Activated CD4-positive, alpha-beta memory T cell treated with anti-CD3 and anti-CD28 coated beads, Interleukin-2, amount 10 ng/mL, durations not matched to agents 7 days and 5 days (primary cell): ENCODE measurements at places on chromosomes 3 and 15. TPM values are rescaled to one million over a fixed set of nuclear protein-coding genes. Genes with fewer than 3 reads are reported as not detected.
A peak's percentile ranks its signal among the peaks of the same experiment; 100 is the strongest.

DNA sequence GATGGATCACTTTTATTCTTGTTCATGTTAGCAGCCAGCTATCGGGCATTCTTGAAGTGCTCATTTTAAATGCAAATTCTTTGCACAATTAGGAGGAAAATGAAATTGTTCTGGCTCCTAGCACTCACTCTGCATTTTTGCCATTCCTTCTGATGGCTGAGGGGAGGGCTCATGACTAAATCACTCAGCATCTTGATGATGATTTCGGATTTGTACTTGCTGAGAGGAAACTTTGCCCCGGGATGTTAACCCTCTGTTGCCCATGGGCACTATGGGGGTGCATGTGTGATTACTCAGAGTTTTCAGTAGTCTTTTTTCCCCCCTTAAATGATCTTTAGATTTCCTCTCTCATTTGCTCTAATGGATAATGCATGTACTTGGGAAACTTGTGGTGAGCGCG is 299.6 kb upstream of the C2CD4B start:
- DNase-seq: no peak

GRCh38 chr3:106675451-106675850 is 701.8 kb upstream of the CCDC54 start:
- no peak for DNase-seq

GRCh38 chr3:55624238-55624637 is 137.1 kb upstream of the WNT5A start:
- no peak for DNase-seq

DNA sequence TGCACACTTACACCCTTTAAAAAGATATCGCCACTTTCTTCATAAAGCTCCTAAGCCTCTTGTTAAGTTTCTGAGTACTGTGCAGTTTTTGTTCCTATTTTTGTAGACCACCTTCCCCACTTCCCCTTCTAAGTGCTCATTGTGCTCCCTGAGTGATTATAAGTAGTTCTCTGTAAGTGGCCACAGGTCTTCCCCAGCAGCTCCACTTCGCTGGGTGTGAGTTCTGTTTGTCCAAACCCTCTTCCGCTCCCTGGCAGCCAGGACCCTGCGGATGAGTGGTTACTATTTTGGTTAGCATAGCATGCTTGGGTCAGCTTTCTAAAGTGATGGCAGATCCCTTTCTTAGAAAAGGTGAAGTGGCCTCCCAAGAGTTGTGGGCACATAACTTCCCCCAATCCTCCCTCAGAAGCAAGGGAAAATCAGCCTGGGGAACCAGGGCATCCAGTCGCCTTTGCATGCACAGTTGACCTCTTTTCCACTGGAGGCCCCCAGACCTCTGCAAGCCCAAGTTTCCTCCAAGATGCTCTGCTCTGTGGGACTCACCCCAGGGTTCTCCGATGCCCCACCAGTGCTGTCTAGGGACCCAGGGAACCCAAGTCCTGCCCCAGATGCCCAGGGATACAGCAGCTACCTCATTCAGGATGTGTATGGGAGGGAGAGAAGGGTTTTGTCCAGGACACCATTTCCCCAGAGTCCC is 69.6 kb downstream of the ATP10A start:
- DNase-seq: no peak

DNA sequence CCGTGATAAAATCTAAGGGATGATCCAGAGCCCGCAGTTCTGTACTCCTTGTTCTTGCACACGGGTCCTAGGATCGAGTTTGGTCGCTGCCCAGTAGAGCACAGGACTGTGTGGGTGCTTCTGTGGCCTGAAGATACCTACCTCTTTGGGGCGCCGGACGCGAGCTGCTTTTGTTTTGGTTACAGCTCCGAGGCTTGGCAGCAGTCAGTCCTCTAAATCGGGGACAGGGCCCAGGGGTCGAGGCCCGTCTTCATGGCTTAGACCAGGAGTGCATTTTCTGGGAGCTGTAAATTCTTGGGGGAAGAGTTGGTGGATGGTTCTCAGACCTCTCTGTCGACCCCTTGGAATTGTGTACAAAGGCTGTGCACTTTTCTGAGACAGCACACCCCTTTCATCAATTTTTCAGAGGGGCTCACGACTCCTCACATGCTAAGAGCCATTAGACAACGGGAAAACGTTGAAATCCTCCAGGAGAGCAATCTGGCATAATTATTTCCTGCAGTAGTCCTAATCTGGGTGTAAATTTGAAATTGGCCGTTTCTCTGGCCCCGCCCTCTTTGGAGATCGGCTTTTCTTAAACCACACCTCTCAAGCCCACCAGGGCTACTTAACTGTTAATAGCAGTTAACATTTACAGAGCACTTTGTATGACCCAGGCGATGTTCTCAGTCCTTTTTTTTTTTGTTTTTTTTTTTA is 928 bp downstream of the CEP97 start:
- DNase-seq: peak; percentile 56

- no peak for DNase-seq
Observed at GRCh38 chr3:172159962-172160538, 120.7 kb downstream of the FNDC3B start.

DNA sequence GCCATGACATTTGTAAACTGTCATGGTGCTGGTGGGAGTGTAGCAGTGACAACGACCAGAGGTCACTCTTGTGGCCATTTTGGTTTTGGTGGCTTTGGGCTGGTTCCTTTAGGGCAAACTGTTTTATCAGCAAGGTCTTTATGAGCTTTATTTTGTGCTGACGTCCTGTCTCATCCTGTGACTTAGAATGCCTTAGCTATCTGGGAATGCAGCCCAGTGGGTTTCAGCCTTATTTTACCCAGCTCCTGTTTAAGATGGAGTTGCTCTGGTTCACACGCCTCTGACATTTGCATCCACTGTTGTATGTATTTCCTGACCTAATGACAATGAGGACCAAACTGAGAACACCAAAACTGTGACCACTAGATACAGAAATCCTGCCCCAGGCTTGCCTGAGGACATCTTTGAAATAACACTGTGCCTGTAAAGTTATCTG is 37.6 kb downstream of the RAB8B start:
- no peak for DNase-seq

DNA sequence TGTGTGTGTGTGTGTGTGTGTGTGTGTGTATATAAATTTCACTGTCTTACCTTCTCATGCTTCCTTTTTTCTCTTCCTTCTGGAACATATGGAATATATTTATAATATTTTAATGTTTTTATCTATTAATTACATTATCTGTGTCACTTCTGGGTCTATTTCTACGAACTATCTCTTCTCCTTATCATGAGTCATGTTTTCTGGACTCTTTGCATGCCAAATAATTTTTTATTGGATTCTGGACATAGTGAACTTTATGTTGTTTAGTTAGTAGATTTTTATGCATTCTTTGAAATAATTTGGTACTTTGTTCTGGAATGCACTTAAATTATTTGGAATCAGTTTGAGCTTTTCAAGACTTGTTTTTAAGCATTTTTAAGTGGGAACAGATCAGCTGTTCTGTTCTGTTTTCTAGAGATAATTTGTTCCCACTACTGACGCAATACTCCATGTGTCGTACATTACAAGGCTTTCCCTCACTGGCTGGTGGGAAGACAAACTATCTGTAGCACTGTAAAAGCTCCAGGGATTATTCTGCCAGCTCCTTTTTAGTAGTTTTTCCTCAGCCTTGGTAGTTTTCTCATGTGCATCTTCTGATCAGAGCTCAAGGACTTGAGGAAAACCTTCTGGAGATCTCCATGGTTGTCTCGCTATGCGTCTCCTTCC is 302.0 kb downstream of the CLSTN2 start:
- DNase-seq: no peak

DNA sequence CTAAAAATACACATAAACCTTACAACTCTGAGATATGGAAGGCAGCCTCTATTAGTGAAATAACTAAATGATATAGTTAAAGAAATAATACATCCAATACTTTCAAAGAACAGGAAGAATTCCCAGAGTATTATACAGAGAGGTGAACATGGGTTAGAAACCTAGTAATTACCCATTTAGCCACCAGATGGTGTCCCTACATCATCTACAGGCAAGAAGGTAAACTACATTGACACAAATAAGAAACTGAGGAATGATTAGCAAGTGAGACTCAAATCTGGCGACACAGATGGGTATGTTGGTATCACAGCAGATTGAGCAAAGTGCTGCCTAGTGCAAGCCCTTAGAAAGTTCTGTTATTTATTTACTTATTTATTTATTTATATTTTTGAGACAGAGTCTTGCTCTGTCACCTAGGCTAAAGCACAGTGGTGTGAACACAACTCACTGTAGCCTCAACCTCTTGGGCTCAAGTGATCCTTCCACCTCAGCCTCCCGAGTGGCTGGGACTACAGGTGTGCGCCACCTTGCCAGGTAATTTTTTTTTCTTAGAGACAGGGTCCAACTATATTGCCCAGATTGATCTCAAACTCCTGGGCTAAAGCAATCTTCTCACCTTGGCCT is 28.2 kb downstream of the NEK4 start:
- DNase-seq: no peak

DNA sequence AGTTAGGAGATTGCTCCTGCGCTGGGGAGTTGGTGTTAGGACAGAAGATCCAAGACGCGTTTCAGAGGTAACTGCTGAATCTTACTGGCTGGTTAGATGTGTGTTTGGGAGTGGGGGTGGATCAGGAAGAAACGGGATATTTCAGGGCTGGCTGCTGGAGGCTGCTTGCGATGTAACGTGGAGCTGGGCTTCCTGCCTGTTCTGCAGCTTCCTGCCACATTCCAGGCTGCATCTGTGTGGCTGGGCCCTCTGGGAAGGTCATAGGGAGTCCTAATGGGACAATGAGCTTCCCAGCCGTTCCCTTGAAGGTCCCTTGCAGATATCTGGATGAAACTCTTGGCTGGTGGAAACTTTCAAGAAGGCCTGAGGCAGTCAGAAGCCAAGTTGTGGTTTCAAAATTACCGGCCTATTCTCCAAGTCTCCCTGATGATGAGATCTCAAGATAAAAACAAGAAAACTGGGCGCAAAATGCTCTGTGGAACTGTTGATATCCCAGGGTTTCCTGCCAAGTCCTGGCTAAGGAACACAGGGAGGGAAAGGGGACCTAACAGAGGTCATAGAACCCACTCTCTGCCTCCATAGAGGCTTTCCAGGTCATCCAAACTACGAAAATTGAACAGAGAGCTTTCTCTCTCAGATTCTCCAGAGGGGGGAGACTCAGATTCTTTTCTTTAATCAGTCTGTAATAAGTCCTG is 67.0 kb downstream of the NOX5 start:
- DNase-seq: no peak

Gene NDUFB5
- total RNA-seq: 110 TPM

Gene TADA3
- 88.3 TPM for total RNA-seq

Gene ITIH1
- total RNA-seq: not detected
